ENCODE measurements at places on chromosomes 6 and 20.
A peak's percentile ranks its signal among the peaks of the same experiment; 100 is the strongest.

GRCh38 chr20:49276961-49277785 lies 684 bp downstream of the ZNFX1 start:
- peaks cover 35% of the 10 kb centered on the region for H3K4me1 ChIP-seq
- DNase-seq: peak; percentile 50
- H3K4me3 ChIP-seq: peak overlapping the region; percentile 84
- H3K27ac ChIP-seq: peak overlapping the region; percentile 90
- H3K27me3 ChIP-seq: no peaks in the 10 kb centered on the region
- peaks cover 35% of the 10 kb centered on the region for H3K36me3 ChIP-seq

DNA sequence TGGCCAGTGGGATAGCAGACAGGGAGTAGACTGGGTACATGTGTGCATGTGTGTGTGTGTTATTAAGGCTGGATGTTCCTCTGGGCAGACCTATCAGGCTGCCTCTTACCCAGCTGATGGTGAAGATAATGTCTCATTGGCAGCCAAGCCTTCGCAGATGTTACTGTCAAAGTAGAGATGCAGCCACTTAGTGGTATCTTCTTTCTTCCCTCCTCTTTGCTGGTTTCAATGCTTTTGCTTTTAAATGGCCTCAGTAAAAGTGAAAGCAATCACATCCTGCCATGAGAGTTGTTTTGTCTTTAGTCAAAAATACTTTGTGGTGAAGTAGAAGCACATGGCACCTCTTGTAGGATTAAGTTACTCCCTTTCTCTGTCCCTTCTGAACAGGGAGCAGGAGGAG lies 57.5 kb downstream of the SNRNP48 start:
- H3K27me3 ChIP-seq: no peaks in the 10 kb centered on the region
- H3K27ac ChIP-seq: no peak overlapping the region
- H3K36me3 ChIP-seq: no peaks in the 10 kb centered on the region
- H3K4me1 ChIP-seq: no peaks in the 10 kb centered on the region
- DNase-seq: no peak

DNA sequence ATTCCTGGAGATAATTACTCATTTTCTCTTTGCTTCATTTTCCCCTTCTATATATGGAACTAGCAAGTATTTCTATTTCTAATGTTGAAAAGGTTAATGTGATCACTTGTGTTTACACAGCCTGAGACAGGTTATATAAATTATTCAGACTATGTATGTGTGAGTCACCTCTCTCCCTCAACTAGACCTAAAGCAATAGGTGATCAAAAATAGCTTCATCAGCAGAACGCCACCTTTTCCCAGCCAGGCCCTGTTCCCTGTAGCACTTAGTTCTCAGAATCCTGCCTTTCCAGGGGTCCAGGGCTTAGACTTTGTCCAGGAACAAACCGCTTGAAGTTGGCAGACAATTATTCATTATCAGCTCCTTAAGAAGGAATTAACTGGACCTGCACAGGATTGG lies 125.3 kb upstream of the EXOC2 start:
- no peak for DNase-seq
- no peak overlapping the region for H3K4me3 ChIP-seq
- H3K27ac ChIP-seq: no peak overlapping the region
- H3K36me3 ChIP-seq: no peaks in the 10 kb centered on the region
- H3K4me1 ChIP-seq: no peaks in the 10 kb centered on the region
- no peaks in the 10 kb centered on the region for H3K27me3 ChIP-seq

DNA sequence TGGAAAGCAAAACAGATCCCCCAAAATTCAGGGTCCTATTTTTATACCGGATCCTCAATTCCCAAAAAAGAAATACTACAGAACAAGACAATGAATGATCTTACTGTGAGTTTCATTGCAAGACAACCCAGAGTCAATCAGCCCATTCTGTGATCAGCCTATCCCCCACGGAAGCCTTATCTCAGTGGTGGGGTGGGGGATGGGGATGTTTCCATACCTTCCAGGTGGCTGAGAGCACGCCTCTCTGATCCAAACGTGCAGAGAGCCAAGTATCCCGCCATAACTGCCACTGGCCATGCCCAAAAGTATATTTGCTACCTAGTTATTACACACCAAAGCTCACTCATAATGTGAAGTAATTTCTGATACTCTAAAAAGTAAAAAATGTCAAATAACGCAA lies 15.1 kb downstream of the WFDC2 start:
- no peak for DNase-seq
- H3K4me1 ChIP-seq: no peaks in the 10 kb centered on the region
- no peak overlapping the region for H3K27ac ChIP-seq
- peaks cover 49% of the 10 kb centered on the region for H3K27me3 ChIP-seq

GRCh38 chr20:829551-829950 lies 4.0 kb upstream of the FAM110A start:
- no peak overlapping the region for H3K4me3 ChIP-seq
- H3K27me3 ChIP-seq: no peaks in the 10 kb centered on the region
- DNase-seq: no peak
- H3K4me1 ChIP-seq: peaks cover 12% of the 10 kb centered on the region

- DNase-seq: no peak
- peaks cover 46% of the 10 kb centered on the region for H3K36me3 ChIP-seq
- H3K27me3 ChIP-seq: no peaks in the 10 kb centered on the region
These were observed 43.7 kb downstream of the TRMT11 start for GRCh38 chr6:126030045-126030444.

DNA sequence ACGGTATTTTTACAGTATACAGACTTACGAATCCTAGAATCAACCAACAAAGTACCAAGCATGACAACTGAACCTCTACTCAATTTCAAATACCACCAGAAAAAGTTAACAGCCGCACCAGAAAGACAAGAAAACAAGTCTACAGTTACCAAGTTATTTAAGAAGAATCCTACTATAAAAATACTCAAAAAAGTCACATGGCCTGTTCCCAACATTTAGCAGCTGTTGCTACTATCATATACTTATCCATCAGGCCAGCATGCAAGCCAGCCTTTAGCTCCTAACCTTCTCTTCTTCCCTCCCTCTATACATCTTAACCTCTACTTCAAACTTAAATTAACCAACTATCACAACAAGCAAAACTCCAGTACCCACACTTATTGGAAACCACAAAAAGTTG lies 1.9 kb downstream of the SYNCRIP start:
- H3K36me3 ChIP-seq: peaks cover 50% of the 10 kb centered on the region
- H3K4me1 ChIP-seq: peaks cover 47% of the 10 kb centered on the region
- no peak overlapping the region for H3K27ac ChIP-seq
- DNase-seq: no peak

All from heart left ventricle (tissue), 16 donors.